CD8-positive, alpha-beta T cell (primary cell): ENCODE measurements at places on chromosomes 2 and 18. TPM values are rescaled to one million over a fixed set of nuclear protein-coding genes. Genes with fewer than 3 reads are reported as not detected.

TANC1 gene
- total RNA-seq = 0.19 TPM

NEU4 gene
- total RNA-seq = 2.9 TPM

MYCN gene
- total RNA-seq = not detected

CCDC74B gene
- total RNA-seq = 0.22 TPM

TSPYL6 gene
- total RNA-seq = not detected

ABHD1 gene
- total RNA-seq = 0.67 TPM

CD302 gene
- total RNA-seq = 0.64 TPM

PIEZO2 gene
- not detected for total RNA-seq

HOXD12 gene
- total RNA-seq = not detected
